Stimulated activated CD4-positive, alpha-beta T cell treated with anti-CD3 and anti-CD28 coated beads, Interleukin-12 subunit alpha, Interleukin-12 subunit beta, amount 100 ng/mL, for 4 hours (primary cell): ENCODE measurements at places on chromosomes 5 and 9.

DNA sequence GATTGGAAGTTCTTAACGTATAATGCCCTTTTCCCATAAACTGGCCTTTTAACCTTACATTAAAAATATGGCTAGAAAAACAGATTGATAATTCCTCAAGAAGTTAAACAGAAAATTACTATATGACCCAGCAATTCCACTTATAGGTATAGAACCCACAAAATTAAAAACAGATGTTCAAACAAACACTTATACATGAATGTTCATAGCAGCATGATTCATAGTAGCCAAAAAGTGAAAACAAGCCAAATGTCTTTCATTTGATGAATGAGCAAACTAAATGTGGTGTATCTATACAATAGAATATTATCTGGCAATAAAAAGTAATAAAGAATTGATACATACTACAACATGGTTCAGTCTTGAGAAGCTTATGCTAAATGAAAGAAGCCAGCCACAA is 35.5 kb downstream of the POU5F2 start:
- DNase-seq: no peak

GRCh38 chr5:32794086-32794485 is 83.0 kb downstream of the NPR3 start:
- DNase-seq: no peak

- DNase-seq: no peak
Measured at GRCh38 chr9:116308076-116308475, 154.5 kb downstream of the PAPPA start.

GRCh38 chr9:14906644-14907359 is 3.4 kb downstream of the FREM1 start:
- no peak for DNase-seq

- no peak for DNase-seq
Measured at GRCh38 chr9:108283696-108284095, 572.1 kb downstream of the ACTL7B start.
